K562 (cell line): ENCODE measurements at places on chromosomes 6 and 20. TPM values are rescaled to one million over a fixed set of nuclear protein-coding genes. Genes with fewer than 3 reads are reported as not detected.

BMP7 gene
- total RNA-seq, result 0.13 and 0.18 TPM in 2 replicates

HIVEP1 gene
- total RNA-seq, result 25.8 and 28.8 TPM in 2 replicates

ZNF292 gene
- total RNA-seq, result 14.3 and 16.1 TPM in 2 replicates

TEAD3 gene
- 12.6 and 13.2 TPM in 2 replicates for total RNA-seq

TFEB gene
- 3.6 and 4.7 TPM in 2 replicates for total RNA-seq

CRISP3 gene
- total RNA-seq, result 0.29 and 0.31 TPM in 2 replicates

C2 gene
- total RNA-seq, result 1.1 and 1.2 TPM in 2 replicates

BPIFB1 gene
- 0.11 TPM in 1 of 2 replicates, not detected in the other for total RNA-seq

PTK6 gene
- not detected in 2 replicates for total RNA-seq

VGLL2 gene
- not detected in 2 replicates for total RNA-seq

MAP7 gene
- 6.1 and 7.4 TPM in 2 replicates for total RNA-seq

TTI1 gene
- total RNA-seq, result 44.5 and 45.8 TPM in 2 replicates

LAMA5 gene
- 86.4 and 101 TPM in 2 replicates for total RNA-seq

TRIM10 gene
- total RNA-seq, result 0.58 and 0.86 TPM in 2 replicates

TCP11 gene
- not detected in 2 replicates for total RNA-seq

SUMO4 gene
- total RNA-seq, result 0.60 and 0.92 TPM in 2 replicates
